IPS-NIHi11 (cell line): ENCODE measurements at places on chromosomes 2 and 18.

DNA sequence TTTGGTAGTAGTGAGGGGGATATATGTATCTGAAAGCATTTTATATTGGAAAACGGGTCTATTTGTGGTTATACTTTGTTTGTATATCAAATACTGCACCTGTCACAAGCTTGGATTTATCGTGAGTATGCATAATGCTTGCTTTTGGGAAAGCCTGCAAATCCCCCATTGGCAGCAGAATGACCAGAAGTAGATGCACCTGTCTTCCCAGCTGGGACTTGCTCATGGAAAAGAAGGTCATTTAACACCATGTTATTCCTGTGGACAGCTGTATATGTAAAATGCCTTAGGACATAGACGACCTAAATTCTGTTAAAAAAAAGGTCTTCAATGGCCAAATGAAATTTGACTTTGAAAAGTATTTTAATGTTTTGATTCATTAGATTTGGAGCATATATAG, 599.4 kb downstream of the XIRP2 start:
- DNase-seq = no peak

- no peak for DNase-seq
Measured at GRCh38 chr2:30683236-30683956, 123.8 kb downstream of the CAPN13 start.

GRCh38 chr2:60311524-60311923, 241.9 kb downstream of the BCL11A start:
- DNase-seq = no peak

- DNase-seq = no peak
Measured at GRCh38 chr2:237630216-237631000, 3.0 kb downstream of the LRRFIP1 start.

DNA sequence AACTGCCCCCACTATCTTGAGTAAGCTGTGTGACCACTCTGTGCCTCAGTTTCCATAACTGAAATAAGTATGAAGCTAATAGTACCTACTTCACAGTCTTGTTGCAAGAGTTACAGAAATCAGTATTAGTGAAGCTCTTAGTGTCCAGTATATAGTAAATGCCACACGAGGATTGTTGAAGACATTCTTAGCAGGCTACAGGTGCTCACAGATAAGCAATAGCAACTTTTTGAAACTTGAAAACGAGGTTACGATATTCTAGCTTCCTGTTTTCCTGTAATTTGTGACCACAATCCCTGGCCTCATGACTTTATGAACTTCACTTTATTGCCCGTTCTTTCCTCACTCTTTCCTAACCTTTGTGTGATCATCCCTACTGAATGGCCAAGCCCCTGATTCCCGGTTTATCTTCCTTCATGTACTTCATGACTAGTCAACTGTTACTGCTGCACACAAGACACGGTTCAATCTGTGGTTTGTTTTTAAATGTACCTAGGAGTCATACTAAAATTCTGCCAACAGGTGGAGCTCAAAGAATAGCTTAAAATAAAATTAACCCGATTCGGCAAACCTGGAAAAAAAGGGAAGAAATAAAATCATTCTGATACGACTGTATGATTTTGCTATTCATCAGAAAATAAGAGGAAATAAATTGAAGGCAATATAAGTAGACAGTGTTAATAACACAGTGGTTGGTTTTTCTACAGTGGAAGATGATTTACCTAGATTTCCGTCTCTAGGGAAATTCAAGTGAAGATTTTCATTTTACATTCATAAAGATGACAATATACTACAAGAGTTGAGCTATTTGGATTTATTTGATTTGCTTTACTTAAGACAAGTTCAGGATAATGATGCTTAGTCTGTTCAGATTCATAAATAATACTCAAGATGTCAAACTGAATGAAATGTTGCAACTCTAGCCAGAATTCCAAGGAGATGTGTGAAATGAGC, 38.1 kb upstream of the STAT1 start:
- DNase-seq = peak; percentile 28

GRCh38 chr2:127407661-127408003, 10.6 kb upstream of the PROC start:
- DNase-seq = no peak

- DNase-seq = no peak
Measured at GRCh38 chr18:40754477-40754876, 1200.6 kb upstream of the PIK3C3 start.

- DNase-seq = no peak
Measured at GRCh38 chr2:10084223-10084865, 4.1 kb upstream of the CYS1 start.

DNA sequence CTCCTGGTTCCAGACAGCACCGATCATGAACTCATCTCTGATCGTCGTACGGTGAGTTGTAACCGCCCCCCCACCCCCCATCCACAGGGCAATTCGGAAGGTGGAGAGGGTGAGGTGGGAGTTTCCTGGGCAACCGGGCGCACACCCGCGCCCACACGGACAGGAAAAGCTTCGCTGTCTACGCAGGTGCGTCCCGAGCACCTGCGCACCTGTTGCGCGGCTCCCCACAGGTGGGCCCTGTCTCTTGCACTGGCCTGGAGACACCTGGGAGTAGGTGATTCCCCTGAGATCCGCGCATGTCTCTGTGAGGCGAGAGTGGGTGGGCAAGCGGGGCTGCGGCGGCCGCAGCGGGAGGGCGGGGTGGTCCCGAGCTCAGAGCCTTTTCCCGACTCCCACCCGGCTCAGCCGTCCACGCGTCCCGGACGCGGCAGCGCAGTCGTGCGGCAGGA, 459 bp upstream of the ATP6V1C2 start:
- DNase-seq = peak; percentile 34

DNA sequence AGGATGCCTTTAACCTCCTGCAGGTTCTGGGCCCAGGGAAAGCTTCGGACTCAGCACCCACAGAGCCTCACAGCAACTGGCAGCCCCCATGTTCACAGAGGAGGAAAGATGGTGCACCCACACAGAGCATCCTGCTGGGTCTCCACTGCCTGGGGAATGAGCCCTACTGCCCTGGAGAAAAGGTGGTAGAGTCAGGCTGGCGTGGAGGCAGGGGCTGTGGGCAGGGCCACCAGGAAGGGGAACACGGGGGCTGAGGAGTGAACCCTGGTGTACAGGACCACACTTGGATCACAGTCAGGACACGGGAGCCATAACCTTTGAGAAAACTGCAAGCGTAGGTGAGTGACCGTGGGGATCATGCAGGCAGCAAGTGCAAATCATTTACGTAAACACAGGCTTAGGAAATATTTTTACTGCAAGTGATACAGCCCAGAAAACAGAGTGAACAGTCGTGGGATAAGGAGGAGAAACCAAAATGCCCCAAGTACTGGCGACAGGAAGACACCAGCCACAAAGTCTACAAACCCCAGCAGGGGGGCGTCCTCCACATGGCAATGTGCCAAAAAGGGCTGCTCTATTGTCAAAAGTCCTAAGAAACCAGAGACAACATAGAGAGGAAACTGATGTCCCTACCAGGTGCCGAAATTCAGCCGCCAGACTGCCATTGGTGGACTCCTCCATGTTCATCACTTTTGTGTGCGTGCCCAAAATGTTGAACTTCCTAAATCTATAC, 27.6 kb downstream of the STAT1 start:
- DNase-seq = peak; percentile 27

DNA sequence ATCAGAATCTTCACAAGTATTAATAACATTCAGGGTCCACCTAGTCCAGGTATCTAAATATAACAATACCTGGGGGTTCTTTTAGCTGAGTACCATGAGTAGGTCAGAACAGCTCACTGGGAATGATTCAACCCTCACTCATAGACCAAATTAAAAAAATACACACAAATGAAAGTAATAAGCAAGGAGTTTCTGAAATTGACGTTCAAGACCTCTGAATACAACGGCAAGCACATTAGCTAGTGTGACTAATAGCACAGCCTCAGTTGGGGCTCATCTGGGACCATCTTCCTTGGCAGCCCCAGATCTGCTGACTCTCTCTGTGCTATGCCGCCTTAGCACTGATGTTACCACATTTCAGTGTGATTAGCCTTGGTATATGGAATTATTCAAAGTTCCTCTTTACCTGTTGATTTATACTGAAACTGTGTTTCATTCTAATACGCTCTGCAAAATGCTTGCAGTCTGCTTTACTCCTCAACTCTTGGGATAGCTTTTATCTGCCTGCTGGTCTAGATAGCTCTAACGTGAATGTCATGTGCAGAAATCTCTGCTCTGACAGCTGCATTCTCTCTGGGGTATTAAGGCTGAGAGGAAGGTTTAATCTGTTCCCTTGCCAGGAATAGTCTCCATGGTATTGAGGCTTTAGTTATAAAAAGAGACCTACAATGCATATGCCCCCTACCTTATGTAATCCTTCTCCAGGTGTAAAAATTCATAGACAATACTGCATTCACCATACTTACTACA, 153.3 kb downstream of the METTL4 start:
- no peak for DNase-seq

- DNase-seq = no peak
Measured at GRCh38 chr2:113196839-113197238, 23.1 kb downstream of the PSD4 start.

DNA sequence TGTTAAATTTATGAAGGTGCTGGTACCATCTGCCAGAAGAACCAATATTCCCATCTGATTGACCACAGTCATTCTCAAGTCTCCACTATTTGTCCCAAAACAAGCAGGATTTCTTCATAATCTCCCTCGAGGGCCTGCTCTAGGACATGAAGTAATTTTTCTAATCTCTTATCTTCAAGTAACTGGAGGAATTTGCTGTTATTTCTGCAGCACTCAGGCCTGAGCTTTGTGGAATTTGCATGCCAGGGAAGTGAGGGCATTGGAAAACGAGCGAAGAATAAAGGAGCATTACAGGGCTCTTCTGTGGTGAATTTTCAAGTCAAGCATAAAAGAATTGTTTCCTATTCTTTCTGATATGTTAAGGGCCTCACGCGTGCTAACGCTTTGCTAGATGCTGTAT, 161.2 kb upstream of the EPAS1 start:
- no peak for DNase-seq

DNA sequence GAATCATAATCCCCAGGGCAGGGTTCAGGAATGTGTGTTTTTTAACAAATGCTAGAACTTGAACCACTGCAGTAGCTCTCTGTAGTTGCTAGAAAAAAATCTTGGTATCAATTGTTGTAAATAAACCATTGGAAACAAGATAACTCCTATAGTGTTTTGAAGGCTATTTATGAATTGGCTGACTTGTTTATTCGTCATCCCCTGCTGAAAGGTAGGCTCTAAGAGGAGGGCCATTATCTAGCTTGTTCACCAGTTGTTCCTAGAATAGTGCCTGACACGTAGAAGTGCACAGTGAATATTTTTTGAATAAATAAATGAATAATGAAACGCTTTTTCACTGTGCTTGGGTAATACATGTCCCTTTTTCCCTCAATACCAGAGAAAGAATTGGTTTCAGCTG, 211.4 kb downstream of the BABAM2 start:
- no peak for DNase-seq

DNA sequence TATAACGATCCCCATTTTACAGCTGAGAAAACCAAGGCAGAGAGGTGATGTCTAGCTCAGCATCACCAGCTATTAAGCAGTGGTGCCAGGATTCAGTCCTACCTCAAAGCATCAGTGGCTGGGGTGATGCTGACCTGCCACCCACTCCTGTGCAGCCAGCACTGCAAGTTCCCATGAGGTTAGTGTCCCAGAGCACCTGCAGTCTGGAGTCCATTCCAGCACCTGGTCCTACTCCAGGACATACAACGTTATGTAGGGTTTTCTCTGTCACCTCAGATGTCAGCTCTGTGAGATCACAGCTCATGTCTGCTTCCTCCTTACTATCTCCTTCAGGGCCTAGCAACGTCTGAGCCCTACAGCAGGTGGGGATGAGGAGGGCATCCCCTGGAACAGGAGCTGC, 328.0 kb upstream of the HS6ST1 start:
- DNase-seq = peak; percentile 1

GRCh38 chr2:170498619-170499018, 216.5 kb upstream of the SP5 start:
- no peak for DNase-seq

DNA sequence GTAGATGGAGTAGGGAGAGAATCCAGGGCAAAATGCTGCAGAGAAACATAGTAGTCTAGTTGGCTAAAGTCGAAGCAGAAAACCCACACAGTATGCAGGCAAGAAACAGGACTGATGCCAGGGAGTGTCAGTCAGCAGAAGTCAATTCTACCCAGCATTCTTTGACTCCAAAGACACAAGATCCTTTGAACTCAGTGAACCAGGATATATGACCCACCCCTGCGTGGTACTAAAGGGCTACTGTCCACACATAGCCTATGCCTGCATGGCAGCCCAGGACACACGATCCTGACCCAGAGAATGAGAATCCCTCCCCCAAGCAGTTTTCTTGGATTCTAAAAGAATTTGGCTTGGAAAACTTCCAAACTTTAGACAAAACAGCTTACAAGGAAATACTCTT, 42.5 kb downstream of the ALK start:
- no peak for DNase-seq

GRCh38 chr2:37324536-37324785, 172 bp downstream of the PRKD3 start:
- DNase-seq = no peak

GRCh38 chr2:25177211-25177611, 8.8 kb upstream of the POMC start:
- DNase-seq = no peak

- DNase-seq = no peak
Measured at GRCh38 chr2:29808321-29808720, 113.1 kb downstream of the ALK start.

GRCh38 chr18:49570836-49571235, 9.0 kb downstream of the LIPG start:
- no peak for DNase-seq

DNA sequence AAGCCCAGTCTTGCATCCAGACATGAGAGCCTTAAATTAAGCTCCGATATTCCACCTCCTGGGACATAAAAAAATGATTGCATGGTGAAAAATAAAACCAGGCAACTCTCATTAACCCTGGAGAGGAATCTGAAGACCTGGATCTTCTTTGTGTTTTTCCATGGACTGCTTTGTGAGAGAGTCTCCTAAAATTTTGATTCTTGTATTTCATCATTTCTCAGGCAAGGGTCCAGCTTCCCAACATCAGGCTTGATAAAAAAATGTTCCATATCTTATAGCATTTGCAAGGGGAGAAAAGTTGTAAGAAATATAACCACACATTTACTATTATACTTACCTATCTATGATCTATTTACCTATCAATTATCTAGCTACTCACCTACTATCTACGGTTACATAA, 327.5 kb upstream of the SPHKAP start:
- DNase-seq = no peak

DNA sequence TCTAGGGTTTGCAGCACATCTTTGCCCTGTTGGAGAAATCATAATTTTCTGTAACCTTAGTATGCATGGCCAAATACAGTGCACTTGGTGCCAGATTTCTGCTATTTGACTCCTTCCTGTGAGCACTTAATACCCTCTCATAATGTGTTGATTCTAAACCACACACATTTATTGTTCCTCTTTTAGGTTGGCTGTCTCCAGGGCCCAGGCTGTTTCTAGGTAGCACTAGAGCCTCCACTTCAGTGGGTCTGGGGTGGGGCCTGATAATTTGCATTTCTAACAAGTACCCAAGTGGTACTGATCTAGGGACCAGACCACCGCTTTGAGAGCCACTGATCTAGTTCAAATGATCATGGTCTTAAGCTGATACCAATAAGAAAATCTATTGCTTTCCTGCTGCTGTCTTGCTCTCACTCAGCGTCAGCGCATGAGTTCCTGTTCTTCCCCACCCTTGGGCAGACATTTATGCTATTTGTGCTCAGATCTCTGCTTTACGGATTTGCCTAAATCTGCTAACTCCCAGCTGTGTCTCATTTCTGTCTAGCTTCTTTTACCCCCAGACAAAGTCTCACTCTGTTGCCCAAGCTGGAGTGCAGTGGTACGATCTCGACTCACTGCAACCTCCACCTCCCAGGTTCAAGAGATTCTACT, 7.4 kb downstream of the PTRHD1 start:
- DNase-seq = no peak
